Activated T-cell treated with anti-CD3 and anti-CD28 coated beads, Interleukin-2, amount 50 U/mL, for 72 hours (primary cell): ENCODE measurements at places on chromosomes 6 and 20.

GRCh38 chr6:132198040-132198439, 203.2 kb downstream of the MOXD1 start:
- no peak overlapping the region for H3K27ac ChIP-seq
- no peaks in the 10 kb centered on the region for H3K27me3 ChIP-seq
- H3K36me3 ChIP-seq = no peaks in the 10 kb centered on the region
- DNase-seq = no peak

DNA sequence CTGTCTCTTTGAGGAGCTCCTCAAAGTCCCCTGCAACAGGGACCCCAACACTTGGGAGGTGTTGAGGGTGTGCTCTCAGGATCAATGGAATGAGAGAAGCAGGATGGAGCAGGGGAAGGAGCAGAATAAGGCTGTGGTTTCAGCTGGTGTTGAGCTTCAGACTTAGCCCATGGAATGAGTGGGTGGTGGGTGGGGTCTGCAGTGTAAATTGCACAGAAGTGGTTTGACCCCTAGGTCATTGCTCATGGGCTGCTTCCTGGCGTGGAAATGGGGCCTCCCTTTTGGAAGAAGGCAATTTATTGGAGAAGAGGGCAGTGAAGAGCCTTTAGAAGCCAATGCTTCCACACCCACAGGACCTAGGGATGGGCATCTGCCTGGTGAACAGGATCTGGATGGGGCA, 37.0 kb upstream of the KCNG1 start:
- DNase-seq = no peak
- no peak overlapping the region for H3K27ac ChIP-seq
- H3K27me3 ChIP-seq = peaks cover 45% of the 10 kb centered on the region
- H3K4me3 ChIP-seq = no peak overlapping the region

- H3K27ac ChIP-seq = no peak overlapping the region
- H3K27me3 ChIP-seq = no peaks in the 10 kb centered on the region
- no peak overlapping the region for H3K4me3 ChIP-seq
- no peaks in the 10 kb centered on the region for H3K36me3 ChIP-seq
- DNase-seq = no peak
These were observed 22.2 kb downstream of the EPB41L2 start for GRCh38 chr6:131040866-131041265.

DNA sequence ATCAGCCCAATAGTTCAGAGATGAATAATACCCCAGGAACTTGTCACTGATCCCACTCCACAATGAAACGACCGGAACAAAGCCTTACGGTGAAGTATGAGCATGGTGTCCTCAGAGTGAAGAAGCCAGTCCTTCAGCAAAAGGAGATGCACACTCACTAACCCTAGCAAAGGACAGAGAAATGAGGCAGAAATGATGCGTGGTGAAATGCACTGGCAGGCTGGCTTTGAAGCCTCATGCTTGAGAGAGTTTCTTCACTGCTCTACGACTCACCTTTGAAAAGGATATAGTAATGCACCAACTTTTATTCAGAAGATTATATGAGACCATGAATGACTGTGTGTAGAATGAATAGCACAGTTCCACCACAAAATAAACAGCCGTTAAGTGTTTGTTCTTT, 74.8 kb downstream of the PHACTR1 start:
- DNase-seq = no peak
- no peaks in the 10 kb centered on the region for H3K4me1 ChIP-seq
- no peak overlapping the region for H3K27ac ChIP-seq
- H3K27me3 ChIP-seq = peaks cover 8% of the 10 kb centered on the region
- H3K36me3 ChIP-seq = no peaks in the 10 kb centered on the region

DNA sequence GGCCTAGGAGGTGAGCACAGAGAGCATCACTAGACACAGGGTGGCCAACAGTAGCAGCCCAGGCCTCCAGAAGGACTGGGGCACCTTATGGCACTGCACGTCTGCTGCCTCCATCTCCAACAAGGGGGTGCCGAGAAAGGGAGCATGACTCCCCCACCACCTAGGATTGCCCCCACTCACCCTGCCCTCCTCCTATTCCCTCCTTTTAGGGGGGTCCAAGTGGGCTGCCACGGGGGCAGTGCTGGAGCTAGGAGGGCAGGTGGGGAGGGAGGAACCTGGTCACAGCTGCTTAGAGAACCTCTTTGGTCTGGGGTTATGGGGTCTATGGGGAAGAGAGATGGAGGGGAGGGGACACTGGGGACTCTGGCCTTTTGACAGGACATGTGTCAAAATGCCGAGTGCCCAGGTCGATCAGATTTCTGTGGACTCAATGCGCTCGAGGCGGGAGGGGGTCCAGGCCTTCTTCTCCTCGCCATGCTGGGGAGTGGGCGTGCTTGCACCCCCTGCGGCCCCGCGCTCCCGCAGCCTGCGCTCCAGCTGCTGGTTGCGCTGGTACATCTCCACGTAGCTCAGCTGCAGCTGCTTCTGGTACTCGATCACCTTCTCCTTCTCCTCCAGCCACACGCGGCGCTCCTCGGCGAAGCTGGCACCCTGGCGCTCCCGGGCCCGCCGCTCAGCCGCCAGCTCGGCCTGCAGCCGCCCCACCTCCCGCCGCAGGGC, 4.5 kb upstream of the FASTKD5 start:
- H3K4me1 ChIP-seq = peaks cover 4% of the 10 kb centered on the region
- DNase-seq = no peak
- peaks cover 1% of the 10 kb centered on the region for H3K36me3 ChIP-seq
- no peak overlapping the region for H3K4me3 ChIP-seq

- H3K27me3 ChIP-seq = no peaks in the 10 kb centered on the region
- H3K36me3 ChIP-seq = no peaks in the 10 kb centered on the region
- H3K4me3 ChIP-seq = no peak overlapping the region
These were observed 52.2 kb upstream of the CCDC167 start for GRCh38 chr6:37551867-37552266.

DNA sequence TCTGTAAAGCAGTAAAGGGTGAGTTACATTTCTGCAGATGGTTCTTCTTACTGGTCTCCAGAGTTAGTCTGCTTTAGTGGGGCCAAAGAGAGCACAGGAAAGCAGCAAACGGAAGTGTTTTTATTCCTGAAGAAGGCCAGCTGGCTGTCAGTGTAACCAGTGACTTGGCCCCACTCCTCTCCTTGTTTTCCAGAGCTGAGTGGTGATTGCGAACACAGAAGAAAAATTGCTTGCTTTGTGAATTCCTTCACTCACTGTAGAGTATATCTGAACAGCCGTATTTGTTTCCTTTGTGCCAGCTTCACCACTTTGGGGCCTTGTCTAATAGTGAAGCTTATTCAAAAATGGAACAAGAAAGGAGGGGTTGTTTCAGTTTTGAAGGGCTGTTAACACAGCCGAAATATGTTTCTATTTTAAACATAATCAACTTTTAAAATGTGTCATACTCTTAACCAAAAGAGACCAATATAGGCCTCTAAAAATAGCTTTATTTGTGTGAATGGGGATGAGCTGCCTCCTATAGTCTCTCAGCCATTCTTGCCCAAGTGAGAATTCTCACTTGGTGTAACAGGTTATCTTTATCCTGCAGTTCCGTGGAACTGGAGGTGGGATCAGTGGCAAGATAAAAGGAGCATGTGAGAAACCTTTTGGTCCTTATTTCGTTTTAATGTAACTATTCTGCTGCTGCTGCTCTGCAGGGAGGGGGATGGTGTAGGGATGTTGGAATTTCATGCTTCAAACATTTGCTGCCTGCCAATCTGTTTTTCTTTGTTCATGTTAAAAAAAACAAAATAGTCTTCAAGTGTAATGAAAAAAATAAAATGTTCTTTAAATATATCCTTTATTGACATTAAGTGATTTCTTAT, 37.8 kb downstream of the ZC2HC1B start:
- H3K27me3 ChIP-seq = no peaks in the 10 kb centered on the region
- DNase-seq = no peak
- no peaks in the 10 kb centered on the region for H3K4me1 ChIP-seq
- no peak overlapping the region for H3K27ac ChIP-seq
- peak overlapping the region; percentile 10 for H3K4me3 ChIP-seq

DNA sequence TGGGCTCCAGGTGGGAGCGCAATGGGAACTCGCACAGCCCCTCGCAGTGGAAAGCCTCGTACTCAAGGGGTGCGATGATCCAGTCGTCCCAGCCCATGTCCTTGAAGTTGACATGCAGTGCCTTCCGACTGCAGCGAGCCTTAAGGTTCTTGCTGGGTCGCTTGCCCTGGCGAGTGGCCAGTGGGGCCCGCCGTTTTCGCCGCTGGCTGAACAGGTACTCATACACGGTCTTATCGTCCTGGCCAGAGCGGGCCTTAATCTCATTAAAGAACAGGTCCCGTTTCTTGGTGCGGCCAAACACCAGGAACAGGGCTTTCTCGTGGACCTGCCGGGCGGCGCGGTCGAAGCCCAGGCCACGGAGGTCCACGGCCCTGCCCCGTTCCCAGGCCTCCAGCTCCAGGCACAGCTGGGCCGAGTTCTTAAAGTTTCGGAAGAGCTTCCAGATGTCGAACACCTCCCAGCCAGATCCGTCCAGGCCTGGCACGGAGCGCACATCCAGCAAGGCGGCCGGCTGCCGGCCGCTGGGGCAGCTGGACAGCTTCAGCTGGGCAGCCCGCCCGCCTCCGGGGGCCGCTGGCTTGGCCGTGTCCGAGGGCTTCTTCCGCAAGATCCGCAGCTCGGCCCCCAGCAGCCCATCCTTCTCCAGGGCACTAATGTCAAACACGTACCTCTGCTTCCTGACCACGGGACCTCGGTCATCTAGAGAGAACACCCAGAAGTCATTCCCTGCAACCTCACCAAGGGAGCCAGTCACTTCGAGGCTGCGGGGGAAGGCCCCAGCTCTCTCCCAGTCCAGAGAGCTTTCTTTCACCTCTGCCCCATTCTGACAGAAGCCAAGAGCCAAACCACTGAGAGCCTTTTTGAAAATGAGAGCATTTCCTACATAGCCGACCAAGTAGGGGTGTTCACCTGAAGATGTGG, 3.7 kb downstream of the GDF5 start:
- H3K4me1 ChIP-seq = peaks cover 6% of the 10 kb centered on the region
- no peak overlapping the region for H3K4me3 ChIP-seq
- H3K27me3 ChIP-seq = peaks cover 3% of the 10 kb centered on the region
